Right renal cortex interstitium (tissue), 3 donors: ENCODE measurements at places on chromosomes 3 and 15. TPM values are rescaled to one million over a fixed set of nuclear protein-coding genes. Genes with fewer than 3 reads are reported as not detected.

GRCh38 chr3:112931736-112932521 lies 43.0 kb downstream of the CD200R1 start:
- DNase-seq, result no peak

- DNase-seq, result no peak
These were observed 162.2 kb upstream of the TLE3 start for GRCh38 chr15:70259640-70260508.

DNA sequence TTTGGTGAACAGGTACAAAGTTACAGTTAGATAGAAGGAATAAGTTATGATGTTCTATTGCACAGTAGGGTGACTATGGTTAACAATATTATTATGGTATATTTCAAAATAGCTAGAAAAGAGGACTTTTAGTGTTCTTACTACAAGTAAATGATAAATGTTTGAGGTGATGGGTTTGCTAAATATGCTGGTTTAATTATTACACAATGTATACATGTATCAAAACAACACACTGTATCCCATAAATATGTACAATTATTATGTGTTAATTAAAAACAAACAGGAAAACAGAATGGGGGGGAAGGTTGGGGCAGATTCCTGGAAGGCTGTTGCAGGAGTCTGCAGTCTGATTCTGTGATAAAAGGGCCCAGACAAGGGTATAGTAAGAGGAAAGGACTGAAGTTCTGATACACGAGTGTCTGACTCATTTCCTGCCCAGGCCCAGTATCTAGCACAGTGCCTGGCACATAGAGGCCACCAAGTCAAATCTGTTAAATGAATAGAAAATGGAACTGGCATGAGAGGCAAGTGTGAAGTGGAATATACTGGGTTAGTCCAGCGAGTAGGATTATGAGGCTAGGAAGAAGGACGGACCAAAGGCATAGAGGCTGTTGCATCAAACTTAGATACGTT lies 7.2 kb upstream of the ENTPD3 start:
- no peak for DNase-seq

DNA sequence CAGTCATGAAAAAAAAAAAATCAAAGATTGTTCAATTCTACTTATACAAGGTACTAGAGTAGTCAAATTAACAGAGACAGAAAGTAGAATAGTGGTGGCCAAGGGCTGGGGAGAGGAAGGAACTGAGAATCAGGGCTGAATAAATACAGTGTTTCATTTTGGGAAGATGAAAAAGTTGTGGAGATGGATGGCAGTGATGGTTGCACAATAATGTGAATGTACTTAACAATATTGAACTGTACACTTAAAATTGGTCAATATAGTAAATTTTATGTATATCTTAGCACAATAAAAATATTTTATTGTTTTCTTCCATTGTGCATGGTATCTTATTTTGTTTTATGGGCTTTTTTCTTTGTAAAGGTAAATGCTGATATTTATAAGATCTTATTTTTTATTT lies 262.2 kb upstream of the AGTR1 start:
- DNase-seq, result no peak

- no peak for DNase-seq
These were observed 44.3 kb downstream of the CD200R1L start for GRCh38 chr3:112802338-112802737.

DNA sequence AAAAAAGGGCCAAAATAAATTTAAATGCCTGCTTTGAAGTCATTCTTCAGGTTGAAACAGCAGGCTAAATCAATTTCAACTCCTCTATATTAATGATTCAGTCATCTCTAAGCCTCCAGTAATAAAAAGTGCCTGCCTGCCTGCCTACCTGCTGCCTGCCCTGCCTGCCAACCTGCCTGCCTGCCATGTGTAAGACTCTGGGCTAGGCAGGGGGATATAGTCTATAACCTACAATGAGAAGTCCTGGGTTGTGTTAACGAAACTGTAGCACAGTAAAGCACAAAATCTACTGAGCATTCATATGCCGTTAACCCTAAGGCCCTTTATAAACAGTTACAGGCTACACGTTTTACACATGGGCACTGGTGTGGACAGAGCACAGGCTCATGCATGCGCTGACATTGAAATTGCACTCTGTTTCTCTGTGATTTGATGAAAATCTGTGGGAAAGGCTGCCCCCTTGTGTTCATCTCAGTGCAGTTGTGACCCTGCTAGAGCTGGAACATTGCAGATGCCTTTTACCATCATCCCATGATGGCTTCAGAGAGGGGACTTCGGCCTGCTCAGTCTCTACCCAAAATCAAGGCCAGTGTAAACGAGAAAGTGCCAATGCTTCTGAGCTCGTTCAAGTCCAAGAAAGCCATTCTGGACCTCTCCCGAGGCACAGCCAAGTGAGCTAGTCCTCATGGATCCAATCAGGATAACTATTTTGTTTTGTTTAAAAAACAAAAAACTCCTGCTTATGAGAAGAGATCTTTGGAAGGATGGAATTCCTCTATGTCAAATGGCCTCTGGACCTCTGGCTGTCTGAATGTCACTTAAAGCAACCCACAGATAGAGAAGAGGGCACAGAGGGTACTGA lies 64.6 kb downstream of the EFL1 start:
- peak; percentile 63 for DNase-seq

DNA sequence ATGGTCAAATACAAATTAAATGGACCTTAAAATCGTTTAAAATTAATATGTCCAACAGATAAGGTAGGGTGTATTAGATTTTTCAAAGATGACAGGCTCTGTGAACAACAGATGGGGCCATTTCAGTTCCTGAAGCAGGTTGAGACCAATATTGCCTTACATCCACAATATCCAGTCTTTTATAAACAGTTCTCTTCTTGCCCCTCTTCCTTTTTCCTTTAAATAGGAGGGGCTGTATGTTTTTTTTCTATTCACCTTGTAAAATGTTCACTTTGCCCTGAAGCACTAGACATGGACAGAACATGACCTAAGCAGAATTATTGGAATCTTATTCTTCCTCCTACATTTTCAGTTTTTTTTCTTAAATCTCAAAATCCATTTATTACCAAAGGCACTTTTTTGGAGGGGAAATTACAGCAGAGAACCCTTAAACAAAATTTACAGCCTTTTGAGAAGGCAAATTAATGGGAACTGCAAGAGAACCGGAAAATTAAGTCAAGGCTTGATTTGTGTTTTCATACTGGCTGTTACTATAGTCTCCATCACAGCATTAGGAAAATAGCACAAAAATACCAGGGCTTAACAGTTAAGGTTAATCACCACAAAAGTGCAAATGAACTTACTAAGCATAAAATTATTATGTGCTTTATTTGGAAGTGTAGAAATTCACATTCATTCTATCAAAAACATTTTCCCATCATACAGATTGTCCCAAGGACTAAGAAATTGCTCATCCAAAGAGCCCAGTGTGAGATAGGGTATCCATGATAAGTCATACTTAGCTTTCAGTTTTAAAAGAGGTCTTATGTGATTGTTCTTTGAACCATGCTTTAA lies 55.8 kb downstream of the CMSS1 start:
- DNase-seq, result no peak

- DNase-seq, result no peak
These were observed 24.8 kb downstream of the CCR1 start for GRCh38 chr3:46183330-46183729.

DNA sequence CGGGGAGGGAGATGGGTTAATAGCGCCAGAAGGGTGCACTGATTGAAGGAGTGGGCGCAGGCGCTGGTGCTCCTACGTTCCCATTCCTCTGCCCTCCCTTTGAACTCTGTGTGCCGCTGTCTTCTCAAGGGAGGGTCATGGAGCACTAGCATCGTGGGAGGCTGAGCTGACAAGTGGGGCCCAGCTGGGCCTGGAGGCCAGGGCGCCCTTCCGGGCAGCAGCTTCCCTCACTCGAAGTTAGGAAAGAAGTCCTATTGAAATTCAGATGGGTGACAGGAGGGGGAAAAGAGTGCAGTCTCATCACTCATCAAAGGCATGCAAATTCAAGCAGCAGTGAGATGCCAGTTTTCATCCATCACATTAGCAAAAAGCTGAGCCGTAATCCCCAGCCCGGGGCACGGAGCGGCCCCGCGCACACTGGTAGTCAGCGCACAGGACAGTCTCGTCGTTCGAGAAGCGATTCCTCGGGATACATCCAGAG lies 128.2 kb downstream of the LRRK1 start:
- no peak for DNase-seq

GRCh38 chr15:83959477-83959876 lies 276.1 kb upstream of the GOLGA6L4 start:
- no peak for DNase-seq

DNA sequence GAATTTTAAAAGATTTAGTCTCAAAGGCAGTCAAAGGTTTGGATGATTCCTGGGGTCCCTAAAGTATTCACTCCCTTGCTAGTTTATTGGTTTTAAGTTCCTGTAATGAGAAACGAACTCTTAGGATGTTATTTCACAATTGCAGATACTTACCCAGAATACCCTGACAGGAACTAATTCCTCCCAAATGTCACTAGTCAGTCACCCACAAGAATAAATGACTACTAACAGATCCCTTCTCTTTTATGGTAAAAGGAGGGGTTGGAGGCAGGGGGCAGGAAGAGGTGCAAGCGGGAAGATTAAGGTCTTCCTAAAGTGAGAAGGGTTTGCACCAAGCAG lies 174.2 kb upstream of the SLC2A2 start:
- DNase-seq, result no peak

GRCh38 chr3:131386429-131387165 lies 5.0 kb downstream of the NUDT16 start:
- DNase-seq, result no peak

Gene P2RY13
- polyA plus RNA-seq, result 1.6 TPM

Gene AP3B2
- 1.9 TPM for polyA plus RNA-seq

Gene CCDC39
- polyA plus RNA-seq, result 5.0 TPM

Gene THPO
- 2.4 TPM for polyA plus RNA-seq

Gene LRRC3B
- 2.2 TPM for polyA plus RNA-seq

Gene KCNAB1
- polyA plus RNA-seq, result 3.0 TPM

Gene SPG21
- 107 TPM for polyA plus RNA-seq

Gene FGF12
- 8.6 TPM for polyA plus RNA-seq

Gene CD80
- polyA plus RNA-seq, result 0.12 TPM

Gene OXNAD1
- 18.2 TPM for polyA plus RNA-seq

Gene GCSAM
- polyA plus RNA-seq, result 2.0 TPM

Gene ANO10
- 45.7 TPM for polyA plus RNA-seq
